ENCODE measurements at places on chromosomes 2 and 18. TPM values are rescaled to one million over a fixed set of nuclear protein-coding genes. Genes with fewer than 3 reads are reported as not detected.

NETO1 gene
- 13.0 TPM for polyA plus RNA-seq

BMP10 gene
- polyA plus RNA-seq, result not detected

DNA sequence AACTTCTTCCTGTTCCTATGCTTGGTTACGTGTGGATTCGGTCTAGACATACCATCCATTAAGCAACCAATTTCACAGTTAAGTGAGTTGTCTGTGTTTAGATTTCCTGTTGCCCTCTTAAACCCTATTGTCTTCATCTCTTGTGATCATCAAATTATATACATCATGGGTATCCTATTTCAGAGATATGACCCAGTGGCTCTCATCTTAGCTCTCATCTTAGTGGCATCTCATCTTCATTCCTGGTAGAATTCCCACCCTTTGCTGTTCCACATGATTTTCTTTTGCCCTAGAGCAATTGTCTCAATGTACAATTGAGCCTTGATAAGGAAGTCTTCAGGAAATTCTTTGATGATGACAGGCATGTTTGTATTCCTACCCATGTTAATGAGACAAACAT is 29.4 kb upstream of the FN1 start:
- no peak for DNase-seq

- DNase-seq, result no peak
These were observed 77.5 kb upstream of the SALL3 start for GRCh38 chr18:78901923-78902794.
